Hippocampal formation (tissue), 2 donors: ENCODE measurements at places on chromosomes 4 and X.

- DNase-seq, result no peak
Measured at GRCh38 chr4:128635955-128636560, 173.4 kb upstream of the JADE1 start.

DNA sequence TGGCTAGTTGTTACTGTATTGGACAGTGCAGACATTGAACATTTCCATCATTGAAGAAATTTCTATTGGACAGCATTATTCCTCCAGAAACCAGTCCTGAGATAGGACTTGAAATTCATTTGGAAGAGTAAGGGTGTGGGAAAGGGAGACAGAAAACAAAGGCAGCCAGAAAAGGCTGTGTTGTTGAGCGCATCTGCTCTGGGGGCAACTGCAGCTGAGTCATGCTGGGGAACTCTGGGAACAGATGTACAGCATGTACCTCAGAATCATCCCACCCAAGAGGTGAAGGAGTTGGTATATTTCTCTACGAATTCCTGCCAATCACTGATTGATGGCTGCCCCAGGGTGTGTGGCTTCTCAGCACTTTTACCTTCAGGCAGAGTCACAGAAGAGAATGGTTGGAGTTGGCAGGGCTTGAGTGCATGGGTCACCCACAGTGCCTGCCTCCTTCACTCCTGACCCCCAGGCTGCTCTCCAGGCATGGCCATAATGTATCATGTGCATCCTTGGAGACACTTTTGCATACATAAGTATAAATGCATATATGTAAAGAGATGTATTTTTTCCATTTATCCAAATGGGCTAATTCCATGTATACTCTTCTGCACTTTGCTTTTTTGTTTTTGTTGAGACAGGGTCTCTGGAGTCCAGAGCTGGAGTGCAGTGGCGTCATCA lies 39.4 kb downstream of the GEMIN8 start:
- DNase-seq, result peak; percentile 3

- no peak for DNase-seq
Measured at GRCh38 chr4:89303177-89303576, 4.4 kb downstream of the GPRIN3 start.

- no peak for DNase-seq
Measured at GRCh38 chrX:68902706-68903504, 74.1 kb downstream of the EFNB1 start.

GRCh38 chrX:44596277-44596676 lies 53.6 kb upstream of the FUNDC1 start:
- no peak for DNase-seq

GRCh38 chr4:129143359-129143758 lies 47.4 kb downstream of the C4orf33 start:
- DNase-seq, result no peak

DNA sequence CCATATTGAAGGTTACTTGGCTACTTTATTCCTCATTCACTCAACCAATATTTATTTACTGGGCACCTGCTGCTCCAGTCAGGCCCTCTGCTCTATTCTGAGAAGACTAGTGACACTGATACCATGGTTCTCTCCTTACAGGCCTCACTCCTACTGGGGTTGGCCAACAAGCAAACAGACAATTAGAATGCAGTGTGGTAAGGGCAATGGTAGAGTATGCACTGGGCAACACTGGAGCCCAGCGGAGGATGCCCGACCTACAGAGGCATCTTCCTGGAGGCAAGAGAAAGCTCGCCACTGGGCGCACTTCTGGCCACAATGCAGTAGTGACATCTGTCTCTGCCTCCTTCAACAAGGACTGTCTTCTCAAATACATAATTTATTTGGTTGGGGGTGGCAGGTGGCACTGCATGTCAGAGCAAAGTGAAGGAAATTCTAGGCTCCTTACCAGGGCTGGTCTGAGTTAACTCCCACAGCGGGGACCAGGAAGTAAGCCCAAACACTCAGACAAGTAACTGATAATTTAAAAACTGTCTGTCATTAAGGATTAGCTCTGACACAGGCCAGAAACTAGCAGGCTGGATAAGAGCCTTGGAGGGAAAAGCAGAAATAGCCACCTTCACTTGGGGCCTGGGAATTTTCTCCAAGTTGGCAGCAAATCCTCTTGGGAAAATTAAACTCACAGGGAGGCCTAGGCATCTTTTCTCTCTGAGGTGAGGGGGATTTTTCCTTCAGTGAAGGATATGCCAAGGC lies 150.7 kb upstream of the EOLA2 start:
- DNase-seq, result no peak

GRCh38 chrX:149630681-149631233 lies 835 bp downstream of the TMEM185A start:
- DNase-seq, result no peak

GRCh38 chr4:185247151-185247550 lies 37.8 kb downstream of the SNX25 start:
- DNase-seq, result no peak

DNA sequence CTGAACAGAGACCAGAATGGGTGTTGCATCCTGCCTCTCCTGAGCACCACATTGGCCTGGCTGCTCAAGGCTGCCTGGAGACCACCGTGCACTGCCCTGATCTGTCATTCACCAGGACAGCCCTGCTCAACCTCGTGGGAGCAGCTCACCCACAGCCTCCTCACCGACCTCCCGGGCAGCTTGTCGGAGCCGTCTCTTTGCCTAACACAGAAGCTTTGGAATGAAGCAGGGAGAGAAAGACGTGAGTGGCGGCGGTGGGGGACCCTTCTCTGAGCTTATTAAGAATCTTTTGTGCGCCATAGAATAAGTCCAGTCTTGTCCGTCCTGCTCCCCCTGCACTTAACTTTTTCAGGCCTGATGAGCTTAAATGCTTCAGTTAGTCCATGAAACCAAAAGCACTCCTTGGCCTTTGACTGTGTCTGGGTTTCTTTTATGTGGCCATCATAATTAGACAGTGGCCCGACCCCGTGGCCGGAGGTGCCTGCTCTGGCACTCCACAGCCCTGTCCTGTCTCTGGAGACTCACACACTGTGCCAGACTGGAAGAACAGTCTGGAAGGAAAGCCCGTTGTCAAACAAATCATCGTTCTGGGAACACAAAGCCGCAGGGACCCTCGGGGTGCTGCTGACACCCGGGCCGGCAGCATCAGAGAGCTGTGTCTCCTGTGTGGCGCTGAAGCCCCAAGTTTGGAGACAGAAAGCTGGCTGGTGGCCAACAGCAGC lies 192.8 kb downstream of the BCOR start:
- no peak for DNase-seq

- no peak for DNase-seq
Measured at GRCh38 chrX:71493111-71493613, 39.7 kb upstream of the OGT start.

DNA sequence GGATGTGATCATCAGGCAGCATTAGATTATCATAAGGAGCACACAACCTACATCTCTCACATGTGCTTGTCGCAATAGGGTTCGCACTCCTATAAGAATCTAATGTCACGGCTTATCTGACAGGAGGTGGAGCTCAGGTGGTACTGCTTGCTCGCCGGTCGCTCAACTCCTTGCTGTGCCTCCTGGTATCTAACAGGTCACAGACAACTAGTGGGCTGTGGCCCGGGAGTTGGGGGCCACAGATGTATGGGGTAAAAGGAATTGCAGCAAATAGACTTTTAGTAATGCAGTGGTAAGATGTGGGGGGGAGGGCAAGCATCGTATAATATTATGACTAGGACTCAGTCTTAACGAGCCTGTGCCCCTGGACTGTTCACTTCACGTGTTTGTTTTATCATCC lies 624.8 kb downstream of the CENPC start:
- DNase-seq, result no peak

- DNase-seq, result no peak
Measured at GRCh38 chrX:1435241-1435895, 17.3 kb downstream of the ASMTL start.

DNA sequence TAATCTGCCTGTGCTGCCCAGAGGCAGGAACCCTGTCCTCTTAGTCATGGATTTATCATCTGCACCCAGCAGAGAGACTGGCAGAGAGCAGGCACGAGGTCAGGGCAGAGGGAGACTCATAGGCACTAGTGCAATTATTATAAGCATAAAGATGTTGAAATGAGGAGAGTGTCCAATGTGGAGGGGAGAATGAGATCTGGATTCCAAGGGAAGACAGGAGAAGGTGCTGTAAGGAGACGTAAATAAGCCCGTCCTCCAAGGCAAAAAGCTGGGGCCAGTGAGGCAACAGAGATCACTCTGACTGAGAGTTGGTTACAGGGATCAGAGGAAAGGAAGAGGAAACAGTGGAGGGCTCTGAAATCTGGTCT lies 406.2 kb downstream of the MAPK10 start:
- no peak for DNase-seq

GRCh38 chr4:170305627-170306026 lies 215.9 kb upstream of the AADAT start:
- DNase-seq, result no peak

DNA sequence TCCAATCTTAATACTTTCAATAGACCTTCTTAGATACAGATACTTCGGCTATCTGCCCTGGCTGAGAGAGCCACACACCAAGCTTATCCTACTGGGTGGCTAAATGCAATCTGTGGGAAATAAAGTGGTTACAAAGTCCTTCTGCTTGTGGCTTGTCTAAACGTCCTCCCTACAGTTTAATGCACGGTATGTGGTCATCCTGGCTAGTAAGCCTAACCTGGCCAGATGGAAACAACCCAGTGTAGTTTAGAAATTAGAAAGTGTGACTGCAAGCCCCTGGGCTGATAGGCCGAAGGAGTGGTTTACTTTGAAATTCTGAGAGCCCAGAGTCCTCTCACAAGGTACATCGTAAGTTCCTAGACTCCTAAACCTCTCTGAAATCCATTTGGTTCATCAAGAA lies 47.9 kb downstream of the HELT start:
- no peak for DNase-seq

GRCh38 chrX:112826023-112826422 lies 14.6 kb downstream of the AMOT start:
- DNase-seq, result no peak

DNA sequence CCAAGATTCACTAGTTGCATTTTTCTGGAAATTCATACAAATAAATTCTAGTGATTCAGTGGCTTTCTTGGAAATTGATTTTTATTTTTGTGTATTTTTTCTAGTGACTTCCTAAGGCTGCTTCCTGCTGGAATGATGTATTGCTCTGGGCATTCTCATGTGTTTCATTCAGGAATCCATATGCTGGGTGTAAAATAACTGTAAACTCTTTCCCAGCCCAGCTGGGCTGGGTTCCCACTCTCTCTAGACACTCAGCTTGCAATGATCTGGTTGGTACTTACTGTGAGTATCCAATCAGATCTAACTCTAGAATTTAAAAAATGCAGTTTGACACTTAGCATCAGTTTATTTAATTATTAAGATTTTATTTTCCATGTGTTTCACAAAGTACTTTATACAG lies 882.2 kb downstream of the STIM2 start:
- no peak for DNase-seq

DNA sequence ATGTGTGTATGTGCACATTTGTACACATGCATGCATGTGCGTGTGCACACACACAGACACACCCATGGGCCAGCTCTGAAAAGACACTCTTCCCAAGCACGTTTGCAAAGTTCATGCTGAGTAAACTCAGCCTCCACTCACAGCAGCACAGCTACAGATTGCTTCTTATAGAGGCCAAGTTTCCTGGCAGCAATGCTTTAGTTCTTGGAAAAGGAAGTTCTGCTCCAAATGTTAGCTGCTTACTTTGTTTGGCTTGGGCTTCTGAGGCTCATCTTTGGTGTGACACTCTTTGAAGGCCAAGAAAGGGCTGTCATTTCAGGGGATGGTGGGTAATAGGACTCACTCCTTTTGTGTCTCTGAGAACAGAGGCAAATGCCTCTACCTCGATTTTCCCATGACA lies 6.6 kb downstream of the PLP1 start:
- no peak for DNase-seq

DNA sequence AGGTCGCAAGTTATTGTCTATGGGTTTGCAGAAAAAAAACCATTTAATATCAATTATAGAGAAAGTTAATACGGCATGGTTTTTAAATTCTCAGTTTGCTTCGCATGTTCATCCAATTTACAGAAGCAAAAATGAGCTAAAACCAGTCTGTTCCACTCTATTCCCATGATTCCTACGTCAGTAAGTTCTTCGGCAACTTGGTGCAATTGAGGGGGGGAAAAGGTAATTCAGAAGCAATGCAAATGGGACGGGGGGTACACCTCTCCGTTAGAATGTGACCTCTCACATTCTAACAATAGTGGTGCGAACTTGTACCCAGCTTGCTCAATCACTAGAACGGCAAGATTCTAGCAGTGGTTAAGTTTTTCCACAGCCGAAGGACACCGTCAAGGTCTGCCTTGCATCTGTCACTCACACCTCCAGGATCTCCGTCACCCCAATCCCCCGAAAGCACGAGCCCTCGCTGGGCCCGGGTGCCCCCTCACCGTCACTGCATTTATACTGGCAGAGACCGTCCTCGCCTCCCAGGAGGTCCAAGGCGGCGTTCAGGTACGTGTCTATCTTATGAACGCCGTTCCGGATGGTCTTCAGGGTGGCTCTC lies 653 bp downstream of the PLA2G12A start:
- no peak for DNase-seq

DNA sequence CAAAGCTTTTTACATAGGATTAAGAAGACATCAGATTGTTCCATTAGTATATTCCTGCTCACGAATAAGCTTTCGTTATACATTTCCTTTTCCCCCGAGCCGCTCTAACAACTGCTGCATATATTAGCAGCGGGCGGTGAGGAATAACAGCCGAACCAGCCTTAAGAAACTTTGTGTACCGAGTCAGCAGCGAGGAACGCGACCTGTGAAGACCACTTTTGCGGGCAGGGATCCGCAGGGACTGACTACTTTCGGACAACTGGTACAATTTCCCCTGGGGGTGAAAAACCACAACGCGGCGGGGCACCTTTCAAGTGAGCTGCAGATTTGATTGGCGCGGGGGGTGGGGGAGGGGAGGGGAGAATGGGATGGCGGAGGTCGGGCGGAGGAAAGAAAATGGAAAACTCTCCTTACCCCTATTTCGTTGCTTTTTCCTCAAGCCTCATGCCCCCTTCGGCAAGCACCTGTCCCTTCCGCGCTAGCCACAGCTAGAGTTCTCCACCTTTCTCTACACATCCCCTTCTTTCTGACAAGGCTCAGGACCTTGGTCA lies 5.9 kb upstream of the PITX2 start:
- no peak for DNase-seq

DNA sequence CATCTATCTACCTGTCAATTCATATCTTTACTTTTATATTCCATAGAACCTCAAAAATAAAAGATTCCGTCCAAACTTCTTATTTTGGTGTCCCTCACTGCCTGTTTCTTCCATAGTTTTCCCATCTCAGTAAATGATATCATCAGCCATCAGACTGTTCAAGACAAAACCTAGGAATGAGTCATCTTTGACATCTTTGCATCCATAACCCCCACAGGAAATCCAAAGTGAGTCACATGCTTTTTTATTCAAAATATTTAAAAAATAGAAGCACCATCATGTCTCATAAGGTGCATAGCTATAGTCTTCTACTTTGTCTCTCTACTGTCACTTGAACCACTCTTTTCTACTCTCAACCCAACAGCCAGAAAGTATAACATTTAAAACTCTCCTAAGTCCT lies 29.9 kb upstream of the CXXC4 start:
- no peak for DNase-seq

GRCh38 chr4:37388681-37389365 lies 144.3 kb downstream of the NWD2 start:
- no peak for DNase-seq
